ENCODE measurements at places on chromosomes 2 and 18.

DNA sequence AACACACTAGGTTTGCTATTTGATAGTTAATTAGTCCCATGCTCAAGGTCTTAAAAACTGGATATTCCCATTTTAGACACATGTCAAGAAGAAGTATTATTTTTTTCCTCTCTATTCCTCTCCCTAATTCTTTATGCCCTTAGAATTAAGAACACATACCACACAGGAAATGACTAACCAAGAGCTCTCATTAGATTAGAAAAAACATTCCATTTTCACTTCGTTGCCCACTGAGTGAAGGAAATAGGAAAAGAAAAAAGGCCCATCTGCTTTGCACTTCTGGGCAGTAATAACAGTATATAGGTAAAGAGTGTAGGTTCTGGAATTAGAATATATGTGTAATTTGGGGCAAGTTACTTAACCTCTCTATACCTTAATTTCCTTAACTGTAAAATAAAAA lies 26.9 kb downstream of the ACADL start:
- H3K27me3 ChIP-seq: no peaks in the 10 kb centered on the region
- no peak overlapping the region for H3K27ac ChIP-seq
- no peaks in the 10 kb centered on the region for H3K4me1 ChIP-seq
- no peak overlapping the region for H3K4me3 ChIP-seq

DNA sequence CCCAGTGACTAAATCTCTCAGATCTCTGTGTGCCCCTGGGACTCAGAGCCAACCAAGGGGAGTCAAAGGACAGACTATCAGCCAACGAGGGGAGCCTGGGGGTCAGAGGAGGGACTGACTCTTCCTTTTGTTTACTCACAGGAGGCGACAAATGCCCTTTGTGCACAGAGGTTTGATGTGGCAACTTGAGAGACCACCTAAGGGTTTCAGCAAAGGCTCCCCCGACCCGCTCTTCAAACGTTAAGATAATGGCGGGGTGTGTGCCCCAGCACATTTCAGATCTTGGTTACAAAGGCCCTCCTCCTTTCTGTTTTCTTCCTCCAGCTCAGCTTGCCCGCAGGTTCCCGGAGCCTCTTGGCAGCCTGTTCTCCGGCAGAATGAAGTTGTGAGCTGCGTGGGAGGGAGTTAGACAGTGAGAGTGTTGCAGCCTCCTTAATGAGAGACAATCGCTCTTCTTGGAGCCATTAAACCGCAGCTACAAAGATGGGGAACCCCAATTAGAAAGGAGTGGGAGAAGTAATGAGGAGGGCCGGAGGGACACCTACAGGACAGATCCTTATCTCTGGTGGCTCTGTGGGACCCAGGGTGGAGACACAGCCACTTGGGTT lies 76.2 kb downstream of the KIAA2012 start:
- no peak overlapping the region for H3K27ac ChIP-seq
- H3K4me3 ChIP-seq: no peak overlapping the region
- no peaks in the 10 kb centered on the region for H3K27me3 ChIP-seq
- peaks cover 15% of the 10 kb centered on the region for H3K4me1 ChIP-seq

- no peaks in the 10 kb centered on the region for H3K27me3 ChIP-seq
- no peak overlapping the region for H3K4me3 ChIP-seq
- H3K4me1 ChIP-seq: peaks cover 4% of the 10 kb centered on the region
- DNase-seq: no peak
- H3K27ac ChIP-seq: no peak overlapping the region
These were observed 29.5 kb downstream of the SNTG2 start for GRCh38 chr2:980176-980575.

DNA sequence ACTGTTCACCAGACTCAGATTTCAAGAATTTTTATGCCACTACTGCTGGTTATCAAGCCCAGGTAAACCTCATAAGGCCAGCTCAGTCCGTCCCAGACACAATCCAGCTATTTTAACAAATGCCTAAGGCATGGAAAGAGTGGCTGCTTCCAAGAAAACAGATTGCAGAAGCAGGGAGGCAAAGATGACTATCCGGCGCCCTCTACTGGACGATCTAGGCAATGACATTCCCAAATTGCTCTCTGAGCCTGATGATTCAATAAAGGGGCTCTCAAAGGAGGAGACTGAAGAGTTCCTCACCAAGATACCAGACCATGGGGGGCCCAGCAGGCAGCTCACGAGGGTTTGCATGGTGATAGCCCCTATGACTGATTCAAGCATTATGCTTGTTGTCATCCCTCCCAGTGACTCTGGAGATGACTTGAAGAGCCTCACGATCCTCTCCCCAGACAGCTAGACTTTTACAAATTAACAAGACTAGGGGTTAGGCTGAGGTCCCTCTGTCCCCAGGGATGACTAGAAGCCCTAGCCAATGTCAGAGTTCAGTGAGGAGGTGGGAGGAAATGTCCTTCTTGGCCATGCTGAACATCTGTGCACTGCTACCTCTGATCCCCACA lies 25.0 kb downstream of the SERPINB8 start:
- no peak overlapping the region for H3K27ac ChIP-seq
- H3K27me3 ChIP-seq: no peaks in the 10 kb centered on the region
- no peaks in the 10 kb centered on the region for H3K4me1 ChIP-seq
- DNase-seq: peak; percentile 29
- H3K4me3 ChIP-seq: no peak overlapping the region

DNA sequence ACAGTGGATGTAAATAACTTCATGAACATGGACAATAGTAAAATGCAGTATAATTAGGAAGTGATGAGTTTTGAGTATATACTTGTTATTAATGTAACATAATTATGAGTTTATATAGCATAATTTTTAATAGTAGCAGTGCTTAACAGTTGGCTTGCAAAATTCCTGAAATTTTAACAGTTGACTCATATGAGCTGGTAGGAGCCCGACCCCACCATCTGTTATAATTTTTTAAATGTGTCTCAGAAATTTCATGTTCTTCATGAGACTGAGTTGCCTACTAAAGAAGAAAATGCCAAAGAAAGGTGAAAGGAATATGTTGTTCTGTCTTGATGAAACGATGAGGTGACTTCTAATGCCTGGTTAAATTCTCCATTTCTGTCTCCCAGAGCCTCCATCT lies 62.6 kb downstream of the ITGB1BP1 start:
- H3K4me1 ChIP-seq: peaks cover 6% of the 10 kb centered on the region
- no peak for DNase-seq
- peaks cover 8% of the 10 kb centered on the region for H3K36me3 ChIP-seq
- no peak overlapping the region for H3K4me3 ChIP-seq

GRCh38 chr2:54814389-54815147 lies 91.1 kb downstream of the EML6 start:
- no peaks in the 10 kb centered on the region for H3K36me3 ChIP-seq
- H3K4me1 ChIP-seq: no peaks in the 10 kb centered on the region
- no peak overlapping the region for H3K4me3 ChIP-seq
- no peak overlapping the region for H3K27ac ChIP-seq

GRCh38 chr2:122055521-122055931 lies 300.1 kb downstream of the TSN start:
- no peaks in the 10 kb centered on the region for H3K27me3 ChIP-seq
- no peak overlapping the region for H3K27ac ChIP-seq
- no peak overlapping the region for H3K4me3 ChIP-seq
- H3K4me1 ChIP-seq: peaks cover 2% of the 10 kb centered on the region
- no peak for DNase-seq
- no peaks in the 10 kb centered on the region for H3K36me3 ChIP-seq

- H3K27ac ChIP-seq: no peak overlapping the region
- DNase-seq: no peak
- no peak overlapping the region for H3K4me3 ChIP-seq
- no peaks in the 10 kb centered on the region for H3K4me1 ChIP-seq
- no peaks in the 10 kb centered on the region for H3K27me3 ChIP-seq
These were observed 764.9 kb downstream of the DSC3 start for GRCh38 chr18:30277676-30278075.

GRCh38 chr2:196073521-196073920 lies 4.9 kb upstream of the DNAH7 start:
- H3K36me3 ChIP-seq: no peaks in the 10 kb centered on the region
- no peak overlapping the region for H3K27ac ChIP-seq
- no peak for DNase-seq
- no peaks in the 10 kb centered on the region for H3K27me3 ChIP-seq
- H3K4me3 ChIP-seq: no peak overlapping the region

GRCh38 chr2:241279413-241279812 lies 36.1 kb downstream of the HDLBP start:
- H3K27me3 ChIP-seq: no peaks in the 10 kb centered on the region
- DNase-seq: no peak

GRCh38 chr2:216837740-216838139 lies 22.1 kb downstream of the TNP1 start:
- H3K4me3 ChIP-seq: no peak overlapping the region
- no peaks in the 10 kb centered on the region for H3K27me3 ChIP-seq
- H3K36me3 ChIP-seq: no peaks in the 10 kb centered on the region

GRCh38 chr2:225091336-225091735 lies 49.1 kb upstream of the DOCK10 start:
- no peaks in the 10 kb centered on the region for H3K27me3 ChIP-seq
- no peak overlapping the region for H3K4me3 ChIP-seq
- H3K36me3 ChIP-seq: no peaks in the 10 kb centered on the region
- H3K4me1 ChIP-seq: no peaks in the 10 kb centered on the region
- no peak for DNase-seq

- no peaks in the 10 kb centered on the region for H3K36me3 ChIP-seq
- H3K4me1 ChIP-seq: no peaks in the 10 kb centered on the region
- DNase-seq: no peak
- no peaks in the 10 kb centered on the region for H3K27me3 ChIP-seq
- no peak overlapping the region for H3K27ac ChIP-seq
These were observed 758.0 kb upstream of the ZEB2 start for GRCh38 chr2:145277922-145278321.

DNA sequence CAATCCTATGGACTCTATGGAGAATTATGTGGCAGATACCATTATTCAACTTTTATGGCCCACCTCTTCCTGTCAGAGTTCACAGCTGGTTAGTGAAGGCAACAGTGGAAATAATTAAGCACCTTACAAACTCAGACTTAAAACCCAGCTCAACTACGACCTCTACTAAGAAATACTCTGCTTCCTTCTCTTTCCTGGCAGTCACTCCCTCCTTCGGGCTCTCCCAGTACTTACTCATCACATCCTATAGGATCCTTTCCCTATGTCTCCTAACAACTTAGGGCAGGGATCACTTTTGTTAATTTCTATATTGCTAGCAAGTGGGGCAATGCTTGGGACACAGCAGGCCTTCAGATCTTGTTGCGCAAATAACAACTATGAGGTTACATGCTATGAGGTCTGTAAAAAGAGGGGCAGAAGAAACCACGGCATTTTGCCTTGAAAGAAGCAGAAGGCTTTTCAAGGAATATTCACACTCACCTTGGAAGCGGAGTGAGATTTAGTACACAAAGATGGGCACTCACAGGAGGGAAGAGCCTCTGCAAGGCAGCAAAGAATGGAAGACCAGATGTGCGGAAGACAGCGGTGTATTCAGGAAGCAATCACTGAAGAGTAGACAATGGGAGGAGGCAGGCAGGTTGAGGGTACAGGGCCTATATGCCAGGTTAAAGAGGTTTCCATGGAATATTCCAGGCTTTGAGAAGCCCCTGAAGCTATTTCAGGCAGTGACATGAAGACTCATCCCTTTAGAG lies 2.1 kb downstream of the STK39 start:
- no peak overlapping the region for H3K4me3 ChIP-seq
- DNase-seq: no peak
- H3K27me3 ChIP-seq: no peaks in the 10 kb centered on the region

DNA sequence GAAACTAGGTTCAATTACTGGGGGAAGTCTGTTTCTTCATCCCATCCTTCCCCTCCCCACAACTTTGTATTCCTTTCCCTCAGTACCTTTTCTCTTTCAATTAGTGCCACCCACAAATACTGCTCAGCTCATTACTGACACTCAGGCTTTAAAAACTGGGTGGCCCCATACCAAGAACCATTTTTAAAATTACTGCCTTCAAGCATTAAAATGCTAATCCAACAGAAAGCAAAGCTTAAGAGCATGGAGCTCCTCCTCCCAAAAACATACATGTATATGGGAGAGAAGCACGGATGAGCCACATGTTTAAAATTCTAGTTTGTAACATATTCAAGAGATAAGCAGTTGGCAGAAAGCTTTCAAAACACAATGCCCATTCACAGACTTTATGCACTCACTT lies 44.0 kb downstream of the IRS1 start:
- no peak overlapping the region for H3K27ac ChIP-seq
- H3K36me3 ChIP-seq: no peaks in the 10 kb centered on the region
- H3K27me3 ChIP-seq: no peaks in the 10 kb centered on the region
- H3K4me1 ChIP-seq: no peaks in the 10 kb centered on the region
- H3K4me3 ChIP-seq: no peak overlapping the region
- no peak for DNase-seq

DNA sequence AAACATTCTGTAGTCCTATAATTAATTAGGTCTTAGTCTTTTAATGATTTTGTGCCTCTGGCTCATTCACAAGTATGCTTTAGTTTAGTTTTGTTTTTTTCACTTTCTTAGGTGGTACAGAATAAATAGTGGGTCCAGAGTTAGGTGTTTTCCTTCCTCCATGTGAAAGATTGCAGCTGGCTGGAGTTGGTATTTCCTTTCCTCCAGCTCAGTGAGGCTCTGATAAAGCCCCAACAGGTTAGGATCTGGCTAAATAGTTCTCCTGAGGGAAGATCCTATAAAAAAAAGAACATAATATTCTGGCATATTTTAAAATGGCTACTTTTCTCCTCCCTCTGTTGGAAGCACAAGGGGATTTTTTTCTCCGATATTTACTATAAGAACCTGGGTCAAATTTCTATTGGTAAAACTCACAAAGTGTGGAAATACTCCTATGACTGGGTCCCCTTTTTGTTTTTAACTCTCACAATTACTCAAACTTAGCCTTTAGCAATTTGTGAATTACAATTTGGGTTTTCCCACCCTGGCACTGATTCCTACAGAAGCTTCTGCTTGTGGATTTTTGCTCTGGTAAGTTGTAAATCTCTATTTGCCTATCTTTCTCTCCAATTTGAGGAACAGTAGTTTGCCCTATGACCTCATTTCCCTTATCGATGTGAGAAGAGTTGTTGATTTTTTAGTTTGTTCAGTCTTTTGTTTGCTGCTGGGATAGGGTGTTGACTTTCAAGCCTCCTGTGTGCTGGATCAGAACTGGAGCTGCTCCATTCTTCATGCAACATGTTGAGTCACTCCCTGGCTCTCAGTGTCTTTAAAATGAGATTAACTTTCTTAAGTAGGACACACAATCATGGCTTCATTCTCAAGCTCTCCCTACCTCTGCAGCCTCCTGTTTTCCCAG lies 500.9 kb downstream of the RNF144A start:
- no peak overlapping the region for H3K4me3 ChIP-seq
- H3K4me1 ChIP-seq: no peaks in the 10 kb centered on the region
- no peaks in the 10 kb centered on the region for H3K27me3 ChIP-seq
- no peak for DNase-seq
- H3K36me3 ChIP-seq: no peaks in the 10 kb centered on the region
- H3K27ac ChIP-seq: no peak overlapping the region

- H3K4me3 ChIP-seq: no peak overlapping the region
- no peak overlapping the region for H3K27ac ChIP-seq
- no peaks in the 10 kb centered on the region for H3K36me3 ChIP-seq
- peaks cover under 1% of the 10 kb centered on the region for H3K4me1 ChIP-seq
These were observed 5.9 kb downstream of the OTOF start for GRCh38 chr2:26471766-26472706.

DNA sequence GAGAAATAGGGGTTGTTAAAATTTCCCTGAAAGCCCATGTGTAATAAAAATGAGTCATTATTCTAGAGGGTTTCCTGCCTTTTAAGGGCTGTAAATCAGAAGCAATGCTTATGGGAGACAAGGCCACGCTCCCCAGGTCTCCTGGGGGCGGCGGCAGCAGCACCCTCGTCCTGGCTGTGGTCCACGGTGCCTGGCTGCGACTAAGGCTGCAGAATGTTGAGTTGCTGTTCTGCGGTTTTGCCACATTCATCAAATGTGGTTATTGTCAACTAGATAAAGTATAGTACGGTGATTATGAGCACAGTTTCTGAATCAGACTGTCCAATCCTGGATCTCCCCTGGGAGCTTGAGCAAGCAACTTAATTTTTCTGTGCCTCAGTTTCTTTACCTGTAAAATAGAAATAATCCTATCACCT lies 11.9 kb upstream of the AGFG1 start:
- DNase-seq: no peak
- H3K27ac ChIP-seq: no peak overlapping the region
- H3K4me1 ChIP-seq: no peaks in the 10 kb centered on the region
- H3K4me3 ChIP-seq: no peak overlapping the region
